ENCODE measurements at places on chromosomes 1 and 21.

- H3K36me3 ChIP-seq: no peaks in the 10 kb centered on the region
- no peak overlapping the region for H3K4me3 ChIP-seq
- H3K27me3 ChIP-seq: no peaks in the 10 kb centered on the region
- H3K4me1 ChIP-seq: peaks cover 7% of the 10 kb centered on the region
These were observed 23.4 kb upstream of the KIAA1614 start for GRCh38 chr1:180889325-180889724.

DNA sequence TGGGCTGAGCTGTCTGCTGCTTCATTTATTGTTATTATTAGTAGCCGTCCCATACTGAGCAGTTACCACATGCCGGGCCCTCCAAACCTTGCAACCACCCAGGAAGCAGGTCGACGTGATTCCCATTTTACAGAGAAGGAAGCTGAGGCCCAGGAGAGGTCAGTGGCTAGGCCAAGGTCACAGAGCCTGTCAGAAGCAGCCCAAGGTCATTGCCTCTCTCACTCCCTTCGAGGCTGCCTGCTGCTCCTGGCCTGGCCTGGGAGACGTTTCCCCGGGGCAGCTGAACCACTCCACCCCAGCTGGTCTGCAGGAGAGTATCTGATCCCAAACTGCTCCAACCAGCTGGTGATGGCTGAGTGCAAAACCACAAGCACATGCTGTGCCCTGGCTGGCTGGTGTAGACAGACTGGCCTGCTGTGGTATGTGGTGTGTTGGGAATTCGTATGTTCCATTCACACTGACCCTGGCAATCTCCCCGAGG lies 6.5 kb downstream of the PADI4 start:
- no peak overlapping the region for H3K4me3 ChIP-seq
- H3K36me3 ChIP-seq: no peaks in the 10 kb centered on the region
- H3K27ac ChIP-seq: no peak overlapping the region
- H3K27me3 ChIP-seq: peaks cover 3% of the 10 kb centered on the region
- no peak for DNase-seq

- H3K27ac ChIP-seq: no peak overlapping the region
- H3K27me3 ChIP-seq: no peaks in the 10 kb centered on the region
- DNase-seq: no peak
- H3K36me3 ChIP-seq: peaks cover 97% of the 10 kb centered on the region
These were observed 19.0 kb downstream of the RCC2 start for GRCh38 chr1:17420391-17420918.

GRCh38 chr1:99669821-99670220 lies 23.9 kb downstream of the PALMD start:
- DNase-seq: no peak
- no peak overlapping the region for H3K4me3 ChIP-seq
- peaks cover 14% of the 10 kb centered on the region for H3K27me3 ChIP-seq
- H3K36me3 ChIP-seq: no peaks in the 10 kb centered on the region

GRCh38 chr1:238647877-238648276 lies 738.5 kb upstream of the CHRM3 start:
- no peak for DNase-seq
- H3K27ac ChIP-seq: no peak overlapping the region
- no peaks in the 10 kb centered on the region for H3K27me3 ChIP-seq
- no peaks in the 10 kb centered on the region for H3K4me1 ChIP-seq

DNA sequence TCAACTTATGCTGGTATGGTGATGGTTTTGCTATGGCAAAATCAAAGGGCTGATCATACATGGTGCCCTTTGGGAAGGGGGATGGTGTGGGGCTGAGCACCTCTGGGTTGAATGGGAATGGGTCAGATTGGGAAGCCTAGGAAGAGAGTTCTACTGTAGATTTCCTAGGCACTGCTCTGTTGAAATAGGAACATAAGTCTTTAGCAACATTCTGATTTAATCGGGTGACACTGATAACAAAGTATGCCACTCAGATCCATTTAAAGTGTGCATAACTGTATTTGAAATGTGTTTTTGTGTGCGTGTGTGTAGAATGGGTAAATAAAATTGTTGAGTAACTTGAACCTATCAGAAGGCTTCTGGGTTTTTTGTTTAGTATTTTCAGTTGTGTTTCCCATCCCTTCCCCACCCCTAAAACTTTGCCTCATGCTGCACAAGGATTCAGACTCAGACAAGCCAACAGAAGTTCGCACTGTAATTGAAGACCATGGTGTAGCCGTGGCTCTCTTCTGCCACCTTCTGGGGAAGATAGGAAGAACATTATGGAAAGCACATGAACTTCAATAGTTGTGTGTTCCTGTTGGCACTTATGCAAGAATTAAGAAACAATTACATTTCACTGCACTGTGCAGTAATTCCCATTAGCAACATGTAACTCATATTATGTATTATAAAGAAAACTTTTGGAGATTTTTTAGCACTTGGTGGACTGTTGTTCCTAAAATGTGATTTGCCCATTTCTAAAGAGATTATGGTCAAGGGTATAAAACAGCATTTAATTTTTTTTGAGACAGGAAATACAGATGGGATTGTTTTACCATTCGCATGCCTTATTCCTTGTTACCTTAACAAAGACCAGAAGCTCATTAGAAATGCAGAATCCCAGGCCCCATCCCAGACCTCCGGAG lies 10.9 kb upstream of the C4BPB start:
- no peak overlapping the region for H3K4me3 ChIP-seq
- H3K27ac ChIP-seq: no peak overlapping the region
- no peaks in the 10 kb centered on the region for H3K36me3 ChIP-seq
- H3K4me1 ChIP-seq: peaks cover 3% of the 10 kb centered on the region
- peaks cover 36% of the 10 kb centered on the region for H3K27me3 ChIP-seq

GRCh38 chr1:29912425-29912824 lies 676.1 kb downstream of the PTPRU start:
- H3K4me3 ChIP-seq: no peak overlapping the region
- no peak overlapping the region for H3K27ac ChIP-seq
- H3K27me3 ChIP-seq: no peaks in the 10 kb centered on the region
- no peak for DNase-seq
- H3K4me1 ChIP-seq: no peaks in the 10 kb centered on the region

- no peaks in the 10 kb centered on the region for H3K36me3 ChIP-seq
- no peak for DNase-seq
- H3K4me3 ChIP-seq: no peak overlapping the region
- no peak overlapping the region for H3K27ac ChIP-seq
- H3K27me3 ChIP-seq: peaks cover 19% of the 10 kb centered on the region
These were observed 24.2 kb upstream of the CTPS1 start for GRCh38 chr1:40955266-40955665.

DNA sequence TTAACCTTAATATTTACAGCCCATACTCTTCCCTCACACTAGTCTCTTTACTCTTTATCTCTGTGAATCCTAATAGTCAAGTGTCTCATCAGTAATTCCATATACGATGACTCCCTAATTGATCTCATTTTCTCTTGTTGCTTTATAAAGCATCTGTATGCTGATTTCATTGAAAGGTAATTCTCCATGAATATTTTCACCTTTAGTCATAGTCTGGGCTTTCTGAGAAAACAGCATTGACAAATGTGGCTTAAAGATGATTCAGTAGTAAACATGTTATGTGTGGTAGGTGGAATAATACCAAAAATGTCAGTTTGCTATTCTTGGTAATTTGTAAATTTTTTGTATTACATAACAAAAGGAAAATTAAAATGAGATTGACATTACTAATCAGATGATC lies 1176.5 kb downstream of the NCAM2 start:
- no peaks in the 10 kb centered on the region for H3K36me3 ChIP-seq
- H3K27ac ChIP-seq: no peak overlapping the region
- H3K27me3 ChIP-seq: no peaks in the 10 kb centered on the region
- no peaks in the 10 kb centered on the region for H3K4me1 ChIP-seq
- no peak overlapping the region for H3K4me3 ChIP-seq

DNA sequence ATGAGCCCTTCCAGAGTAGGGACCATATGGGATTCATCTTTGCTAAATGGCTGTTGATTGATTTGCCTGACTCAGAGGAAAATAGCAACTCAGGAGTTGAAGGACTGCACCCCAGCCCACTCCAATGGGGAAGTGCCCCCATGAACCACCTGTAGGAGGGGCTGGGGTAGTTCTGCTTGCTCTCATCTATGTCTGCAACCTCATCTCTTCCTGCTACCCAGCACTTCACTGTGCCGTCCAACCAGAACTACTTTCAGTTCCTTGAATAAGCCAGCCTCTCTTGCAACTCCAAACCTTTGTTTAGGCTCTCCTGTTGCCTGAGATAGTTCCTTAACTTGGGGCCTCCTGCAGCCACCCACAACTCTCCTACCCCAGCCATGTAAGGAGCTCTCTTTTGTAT lies 26.6 kb downstream of the BEND5 start:
- DNase-seq: no peak
- H3K36me3 ChIP-seq: peaks cover 2% of the 10 kb centered on the region

DNA sequence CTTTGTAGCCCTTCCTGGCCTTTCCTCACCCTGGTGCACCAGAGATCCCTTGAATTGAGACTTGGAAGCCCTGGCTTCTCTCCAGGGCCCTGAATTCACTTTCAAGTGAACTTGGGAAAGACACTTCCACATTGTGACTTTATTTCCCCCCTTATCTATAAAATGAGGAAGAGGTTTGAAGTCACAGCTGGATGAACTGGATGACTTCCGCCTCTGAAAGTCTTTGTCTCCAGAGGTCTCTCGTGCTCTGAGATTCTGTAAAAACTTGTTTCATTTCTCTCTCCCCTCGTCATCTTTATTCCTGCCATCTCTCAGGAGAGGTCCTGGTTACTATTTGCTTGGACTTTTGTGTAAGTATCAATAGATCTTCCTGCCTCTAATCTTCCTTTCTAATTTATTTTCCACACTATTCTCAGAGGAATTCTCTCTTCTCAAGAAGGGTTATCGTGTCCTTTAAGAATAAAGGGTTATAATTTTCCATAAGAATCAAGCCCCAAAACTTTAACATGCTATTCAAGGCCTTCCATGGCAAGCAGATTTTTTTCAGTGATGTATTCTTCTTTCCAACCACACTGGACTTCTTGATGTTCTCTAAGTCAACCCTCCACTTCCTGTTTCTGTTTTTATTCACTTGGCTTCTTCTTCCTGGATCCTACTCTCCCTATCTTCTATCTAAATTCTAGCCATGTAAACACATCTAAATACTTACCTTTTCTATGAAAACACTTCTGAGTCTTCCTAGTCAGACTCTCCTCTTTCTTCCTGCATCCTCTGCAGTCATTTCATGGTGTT lies 6.5 kb upstream of the RPTN start:
- no peaks in the 10 kb centered on the region for H3K36me3 ChIP-seq
- no peak overlapping the region for H3K4me3 ChIP-seq
- H3K4me1 ChIP-seq: peaks cover 7% of the 10 kb centered on the region
- peak overlapping the region; percentile 10 for H3K27ac ChIP-seq
- peaks cover 35% of the 10 kb centered on the region for H3K27me3 ChIP-seq
- DNase-seq: no peak

GRCh38 chr21:38322311-38322950 lies 65.6 kb downstream of the KCNJ15 start:
- peaks cover 9% of the 10 kb centered on the region for H3K4me1 ChIP-seq
- H3K4me3 ChIP-seq: no peak overlapping the region
- H3K36me3 ChIP-seq: no peaks in the 10 kb centered on the region
